ENCODE measurements at places on chromosomes 5 and 9. TPM values are rescaled to one million over a fixed set of nuclear protein-coding genes. Genes with fewer than 3 reads are reported as not detected.

ENTPD8 gene
- total RNA-seq, result not detected

- H3K4me1 ChIP-seq, result no peaks in the 10 kb centered on the region
- no peaks in the 10 kb centered on the region for H3K27me3 ChIP-seq
- H3K4me3 ChIP-seq, result no peak overlapping the region
- H3K36me3 ChIP-seq, result no peaks in the 10 kb centered on the region
- no peak for DNase-seq
- H3K27ac ChIP-seq, result no peak overlapping the region
Observed at GRCh38 chr5:79929095-79929494, 62.0 kb downstream of the MTX3 start.

DNA sequence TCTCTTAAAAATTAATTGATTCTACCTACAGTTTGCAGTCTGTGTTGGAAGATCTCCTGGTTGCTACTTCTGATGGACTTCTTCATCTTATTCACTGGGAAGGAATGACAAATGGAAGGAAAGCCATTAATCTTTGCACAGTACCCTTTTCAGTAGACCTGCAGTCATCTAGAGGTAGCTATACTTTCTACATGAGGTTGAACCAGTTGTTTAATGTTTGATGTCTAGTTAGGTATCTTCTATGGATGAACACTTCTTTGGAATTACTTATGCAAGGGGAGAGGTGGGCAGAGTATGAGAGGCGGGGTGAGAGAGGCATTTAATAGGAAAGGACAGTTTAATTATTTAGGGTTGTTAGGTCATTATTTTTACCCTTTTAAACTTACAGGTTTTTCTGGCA lies 91.2 kb downstream of the RIC1 start:
- no peaks in the 10 kb centered on the region for H3K4me1 ChIP-seq
- no peak overlapping the region for H3K27ac ChIP-seq
- H3K36me3 ChIP-seq, result peaks cover 66% of the 10 kb centered on the region
- no peak for DNase-seq
- no peak overlapping the region for H3K4me3 ChIP-seq
- no peaks in the 10 kb centered on the region for H3K27me3 ChIP-seq

GRCh38 chr9:127658428-127658827 lies 46.4 kb downstream of the STXBP1 start:
- no peak for DNase-seq
- H3K4me1 ChIP-seq, result no peaks in the 10 kb centered on the region
- no peak overlapping the region for H3K4me3 ChIP-seq
- no peaks in the 10 kb centered on the region for H3K27me3 ChIP-seq

- peaks cover 5% of the 10 kb centered on the region for H3K36me3 ChIP-seq
- no peaks in the 10 kb centered on the region for H3K27me3 ChIP-seq
- no peak overlapping the region for H3K27ac ChIP-seq
- no peak overlapping the region for H3K4me3 ChIP-seq
Observed at GRCh38 chr5:171911152-171911551, 95.3 kb downstream of the FBXW11 start.

- no peak for DNase-seq
- H3K27me3 ChIP-seq, result no peaks in the 10 kb centered on the region
- H3K27ac ChIP-seq, result no peak overlapping the region
- H3K4me3 ChIP-seq, result no peak overlapping the region
- H3K36me3 ChIP-seq, result no peaks in the 10 kb centered on the region
Observed at GRCh38 chr9:130805510-130806326, 29.3 kb upstream of the ABL1 start.

LCN15 gene
- not detected for total RNA-seq

DNA sequence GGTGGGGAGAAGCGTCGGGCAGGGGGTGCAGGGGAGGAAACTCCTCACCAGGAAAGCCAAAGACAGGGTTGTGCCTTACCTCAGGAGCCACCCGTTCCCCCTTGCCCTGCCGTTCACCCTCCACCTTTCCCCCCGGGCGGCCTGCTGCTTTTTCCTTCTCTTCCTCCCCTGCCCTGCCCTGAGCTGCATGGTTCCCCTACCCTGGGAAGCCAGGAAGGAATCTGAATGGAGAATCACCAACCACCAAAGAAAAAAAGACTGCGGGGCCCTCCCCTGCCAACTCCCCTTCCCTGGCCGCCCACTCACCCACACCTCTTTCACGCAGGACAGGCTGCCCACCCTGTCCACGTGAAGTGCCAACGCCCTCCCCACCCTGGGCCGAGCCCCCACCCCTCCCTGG lies 820 bp upstream of the NFX1 start:
- peaks cover 23% of the 10 kb centered on the region for H3K36me3 ChIP-seq
- H3K4me1 ChIP-seq, result peaks cover 61% of the 10 kb centered on the region
- no peaks in the 10 kb centered on the region for H3K27me3 ChIP-seq
- H3K27ac ChIP-seq, result peak overlapping the region; percentile 99
- DNase-seq, result no peak
- H3K4me3 ChIP-seq, result peak overlapping the region; percentile 96

FOXD4L4 gene
- total RNA-seq, result 0.44 TPM

FREM1 gene
- total RNA-seq, result 7.1 TPM

GRCh38 chr5:102536323-102536928 lies 37.6 kb upstream of the SLCO6A1 start:
- DNase-seq, result no peak
- H3K27ac ChIP-seq, result no peak overlapping the region
- H3K36me3 ChIP-seq, result no peaks in the 10 kb centered on the region
- no peak overlapping the region for H3K4me3 ChIP-seq
- H3K27me3 ChIP-seq, result no peaks in the 10 kb centered on the region

GLIPR2 gene
- 18.1 TPM for total RNA-seq

GRCh38 chr5:2642684-2643345 lies 108.7 kb downstream of the IRX2 start:
- no peak overlapping the region for H3K27ac ChIP-seq
- H3K4me1 ChIP-seq, result no peaks in the 10 kb centered on the region
- no peak for DNase-seq
- H3K27me3 ChIP-seq, result no peaks in the 10 kb centered on the region
- H3K36me3 ChIP-seq, result no peaks in the 10 kb centered on the region
- H3K4me3 ChIP-seq, result no peak overlapping the region

- no peaks in the 10 kb centered on the region for H3K4me1 ChIP-seq
- H3K27ac ChIP-seq, result no peak overlapping the region
- no peak overlapping the region for H3K4me3 ChIP-seq
- H3K27me3 ChIP-seq, result no peaks in the 10 kb centered on the region
- no peaks in the 10 kb centered on the region for H3K36me3 ChIP-seq
Observed at GRCh38 chr5:149036970-149037369, 25.9 kb downstream of the SH3TC2 start.

All from tibial nerve (tissue), 4 donors.